Immature natural killer cell (primary cell): ENCODE measurements at places on chromosomes 6 and 20. TPM values are rescaled to one million over a fixed set of nuclear protein-coding genes. Genes with fewer than 3 reads are reported as not detected.

GRCh38 chr6:26234421-26235301 lies 130.3 kb upstream of the BTN3A2 start:
- peaks cover 18% of the 10 kb centered on the region for H3K27me3 ChIP-seq
- H3K36me3 ChIP-seq, result no peaks in the 10 kb centered on the region
- peaks cover 45% of the 10 kb centered on the region for H3K4me1 ChIP-seq
- peak overlapping the region; percentile 98 for H3K27ac ChIP-seq
- H3K4me3 ChIP-seq, result peak overlapping the region; percentile 98

- H3K27me3 ChIP-seq, result peaks cover 2% of the 10 kb centered on the region
- no peaks in the 10 kb centered on the region for H3K4me1 ChIP-seq
- H3K36me3 ChIP-seq, result peaks cover 6% of the 10 kb centered on the region
Measured at GRCh38 chr6:34982424-34982852, 93.4 kb downstream of the ANKS1A start.

GRCh38 chr6:158567152-158567551 lies 7.3 kb downstream of the TMEM181 start:
- H3K27me3 ChIP-seq, result peaks cover 4% of the 10 kb centered on the region
- peaks cover 92% of the 10 kb centered on the region for H3K4me1 ChIP-seq
- H3K4me3 ChIP-seq, result peak overlapping the region; percentile 85
- no peak for DNase-seq
- peak overlapping the region; percentile 96 for H3K27ac ChIP-seq
- H3K36me3 ChIP-seq, result peaks cover 5% of the 10 kb centered on the region

DNA sequence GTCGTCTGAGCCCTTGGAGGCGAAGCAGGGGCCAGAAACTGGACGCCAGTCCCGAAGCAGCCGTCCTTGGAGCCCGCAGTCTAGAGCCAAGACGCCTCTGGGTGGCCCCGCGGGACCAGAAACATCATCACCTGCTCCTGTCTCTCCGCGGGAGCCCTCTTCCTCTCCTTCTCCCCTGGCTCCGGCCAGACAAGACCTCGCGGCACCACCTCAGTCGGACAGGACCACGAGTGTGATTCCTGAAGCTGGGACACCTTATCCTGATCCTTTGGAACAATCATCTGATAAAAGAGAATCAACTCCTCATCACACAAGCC lies 416 bp downstream of the RSPH4A start:
- peak overlapping the region; percentile 57 for H3K4me3 ChIP-seq
- no peaks in the 10 kb centered on the region for H3K36me3 ChIP-seq
- peaks cover 10% of the 10 kb centered on the region for H3K27me3 ChIP-seq
- H3K27ac ChIP-seq, result peak overlapping the region; percentile 48
- H3K4me1 ChIP-seq, result peaks cover 14% of the 10 kb centered on the region

The TNFRSF6B gene
- polyA plus RNA-seq, result not detected
